Suppressor macrophage (primary cell): ENCODE measurements at places on chromosomes 7 and 10.

GRCh38 chr10:22305721-22306120 lies 10.5 kb upstream of the COMMD3 start:
- no peak for DNase-seq

- no peak for DNase-seq
These were observed 15.1 kb downstream of the ZNF12 start for GRCh38 chr7:6691609-6692106.

DNA sequence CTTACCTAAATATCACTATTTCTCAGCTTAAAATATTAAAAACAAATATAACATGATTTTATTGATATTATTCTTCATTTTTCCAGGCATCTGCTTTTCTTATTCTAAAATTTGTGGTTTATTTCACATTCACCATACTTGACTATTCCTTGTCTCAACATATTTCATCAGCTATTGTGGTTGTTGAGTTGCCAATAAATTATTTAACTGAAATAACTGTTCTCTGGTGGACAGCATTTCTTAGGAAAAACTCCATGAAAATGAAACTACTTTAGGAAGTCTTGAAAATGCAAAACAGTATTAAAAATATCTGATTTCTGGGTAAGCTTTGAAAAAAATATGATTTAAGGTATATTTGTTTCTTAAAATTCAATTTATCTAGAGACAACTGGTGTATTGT lies 122.9 kb upstream of the SEMA3A start:
- no peak for DNase-seq

DNA sequence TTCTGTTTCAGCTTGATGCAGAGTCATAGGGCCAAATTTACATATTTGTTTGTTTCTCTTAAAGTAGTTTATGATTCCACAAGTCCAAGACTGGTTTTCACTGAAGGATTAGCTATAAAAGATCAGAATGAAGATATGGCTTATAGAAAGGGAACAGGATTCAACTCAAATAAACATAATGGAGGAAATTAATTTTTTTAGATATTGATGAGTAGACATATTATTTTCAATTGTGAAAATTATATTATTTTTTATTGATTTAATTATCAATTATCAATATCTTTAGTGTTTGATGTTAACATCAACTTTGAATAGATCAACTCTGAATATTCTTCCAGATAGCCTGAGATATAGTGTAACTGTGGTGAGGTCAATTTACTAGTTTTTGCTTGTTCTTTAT lies 68.1 kb downstream of the VTI1A start:
- DNase-seq: no peak

GRCh38 chr7:87036985-87037384 lies 22.5 kb downstream of the ELAPOR2 start:
- no peak for DNase-seq

DNA sequence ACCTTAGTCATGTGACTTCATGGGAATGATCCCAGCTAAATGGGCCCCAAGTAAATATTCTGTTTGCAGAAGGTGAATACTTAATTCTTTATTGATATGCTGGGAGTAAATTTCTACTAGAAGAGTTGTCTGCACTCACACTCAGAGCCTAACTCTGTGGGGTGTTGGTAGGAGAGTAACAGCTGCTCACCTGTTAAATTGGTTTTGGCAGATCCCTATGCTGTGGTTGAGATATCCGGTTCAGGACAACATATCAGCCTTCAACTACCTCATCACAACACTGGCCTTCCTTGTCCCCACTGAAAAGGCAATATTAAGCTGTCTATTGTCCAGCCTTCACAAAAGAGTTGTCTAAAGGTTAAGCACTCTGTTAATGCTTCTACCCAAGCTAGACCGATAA lies 738.3 kb downstream of the INHBA start:
- DNase-seq: no peak

DNA sequence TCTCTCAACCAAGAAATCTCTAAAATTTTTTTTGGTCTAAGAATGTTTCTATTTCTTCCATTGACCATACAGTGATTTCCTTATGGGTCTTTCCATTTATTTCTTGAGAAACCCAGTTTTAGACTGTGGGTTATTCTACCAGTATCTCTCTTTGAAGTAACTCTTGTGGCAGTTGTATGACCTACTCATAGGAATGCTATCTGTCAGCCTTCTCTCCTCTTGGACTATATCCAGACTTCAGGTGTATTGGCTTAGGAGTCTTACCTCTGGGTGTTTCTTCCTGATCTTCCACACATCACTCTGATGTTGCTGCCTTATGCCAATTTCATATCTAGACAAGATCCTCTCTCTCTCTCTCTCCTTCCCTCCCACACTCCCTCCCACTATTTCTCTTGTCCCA lies 178.1 kb downstream of the BMPER start:
- DNase-seq: no peak

- DNase-seq: no peak
These were observed 3.1 kb upstream of the ANTXRL start for GRCh38 chr10:46283580-46284285.

- DNase-seq: no peak
These were observed 92.6 kb downstream of the SPAG6 start for GRCh38 chr10:22437620-22438588.

DNA sequence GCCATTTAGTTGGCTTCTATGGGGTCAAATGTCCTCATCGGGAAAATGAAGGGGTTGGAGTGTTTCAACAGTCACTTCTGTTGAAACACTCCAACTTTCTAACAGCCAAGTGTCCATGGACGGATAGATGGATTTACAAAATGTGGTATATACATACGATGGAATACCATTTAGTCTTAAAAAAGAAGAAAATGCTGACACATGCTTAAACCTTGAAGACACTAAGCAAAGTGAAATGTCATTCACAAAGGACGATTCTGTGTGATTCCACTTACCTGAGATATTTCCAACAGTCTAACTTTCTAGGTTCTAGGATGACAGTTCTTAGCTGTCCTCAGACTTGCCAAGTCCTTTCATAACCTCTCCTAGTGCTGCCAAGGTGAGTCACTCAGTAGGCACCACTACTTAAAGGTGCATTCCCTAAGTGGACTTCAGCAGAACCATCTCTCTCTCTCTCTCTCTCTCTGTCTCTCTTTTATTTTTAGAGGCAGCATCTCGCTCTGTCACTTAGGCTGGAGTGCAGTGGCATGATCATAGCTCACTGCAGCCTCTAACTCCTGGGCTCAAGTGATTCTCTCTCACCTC lies 69.0 kb downstream of the DENND2A start:
- no peak for DNase-seq

DNA sequence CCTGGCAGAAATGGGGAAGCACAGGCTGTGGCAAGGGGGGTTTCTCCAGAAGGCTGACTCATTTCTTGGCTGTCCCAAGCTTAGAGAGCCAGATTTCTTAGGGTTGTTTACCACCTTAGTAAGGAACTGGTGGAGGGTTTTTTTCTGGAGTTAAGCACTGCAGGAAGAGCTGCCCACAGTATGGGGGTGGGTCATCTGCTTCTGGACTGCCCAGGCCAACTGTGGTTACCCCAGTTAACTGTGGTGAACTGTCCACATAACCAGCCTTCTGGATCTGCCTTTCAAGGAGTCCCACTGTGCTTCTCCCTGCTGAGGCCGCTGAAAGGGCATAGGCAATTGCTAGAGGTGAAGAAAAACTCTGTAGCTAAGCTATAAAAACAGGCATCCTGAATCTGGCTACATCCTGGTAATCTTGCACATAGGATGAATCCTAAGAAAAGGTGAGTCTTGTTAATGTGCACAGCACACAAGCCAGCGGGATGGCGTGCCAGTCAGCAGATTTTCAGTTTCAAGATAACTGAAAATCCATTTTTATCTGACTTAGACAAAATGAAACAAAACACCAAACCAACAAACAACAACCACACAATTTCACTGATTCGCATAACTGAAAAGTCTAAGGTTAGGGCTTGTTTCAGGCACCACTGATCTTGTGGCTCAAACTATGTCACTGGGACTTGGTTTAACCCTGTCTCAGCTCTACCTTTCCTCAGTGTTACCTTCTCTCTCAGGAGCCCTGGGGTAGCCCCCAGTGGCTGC lies 21.6 kb upstream of the TSPAN33 start:
- DNase-seq: peak; percentile 95

GRCh38 chr10:31962826-31963588 lies 34.4 kb upstream of the ARHGAP12 start:
- no peak for DNase-seq
